GM12892 (cell line): ENCODE measurements at places on chromosomes 1 and 21.
A peak's percentile ranks its signal among the peaks of the same experiment; 100 is the strongest.

DNA sequence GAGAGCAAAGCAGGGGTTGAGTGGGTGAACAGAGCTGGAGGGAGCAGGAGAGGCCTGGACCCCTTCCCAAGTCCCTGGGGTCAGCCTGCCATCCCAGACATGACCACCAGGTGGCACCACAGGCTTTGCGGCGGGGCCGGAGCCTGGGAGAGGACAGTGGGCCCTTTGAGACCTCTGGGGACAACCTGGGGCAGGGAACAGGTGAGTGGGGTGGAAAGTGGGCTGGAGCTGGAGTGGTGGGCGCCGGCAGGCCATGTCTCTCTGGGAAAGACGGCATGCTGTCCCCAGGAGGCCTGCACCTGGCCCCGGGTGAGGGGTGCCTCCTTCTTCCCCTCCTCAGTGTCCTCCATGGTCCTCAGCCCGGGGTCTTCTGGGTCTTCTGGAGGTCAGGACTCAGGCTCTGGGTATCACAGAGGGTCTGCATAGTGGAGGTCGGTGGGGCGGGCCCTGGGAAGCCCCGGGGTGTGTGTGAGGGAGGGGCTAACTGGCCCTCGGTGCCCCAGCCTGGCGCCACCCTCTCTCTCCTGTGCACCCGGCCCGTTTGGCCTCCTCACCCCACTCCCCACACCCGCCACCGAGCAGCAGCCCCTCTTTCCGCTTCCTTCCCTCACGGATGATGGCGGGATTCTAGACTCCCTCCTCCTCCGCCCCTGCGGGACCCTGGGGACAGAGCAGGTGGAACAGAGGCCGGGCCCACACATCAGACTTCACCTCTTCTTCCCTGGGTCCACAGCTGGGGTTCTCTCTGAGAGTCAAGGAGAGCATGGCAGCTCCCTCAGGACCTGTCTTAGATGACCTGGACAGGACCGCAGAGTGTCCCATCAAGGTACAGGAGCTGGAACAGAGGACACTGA, 28.5 kb upstream of the PKP1 start:
- peak; percentile 94 for DNase-seq

DNA sequence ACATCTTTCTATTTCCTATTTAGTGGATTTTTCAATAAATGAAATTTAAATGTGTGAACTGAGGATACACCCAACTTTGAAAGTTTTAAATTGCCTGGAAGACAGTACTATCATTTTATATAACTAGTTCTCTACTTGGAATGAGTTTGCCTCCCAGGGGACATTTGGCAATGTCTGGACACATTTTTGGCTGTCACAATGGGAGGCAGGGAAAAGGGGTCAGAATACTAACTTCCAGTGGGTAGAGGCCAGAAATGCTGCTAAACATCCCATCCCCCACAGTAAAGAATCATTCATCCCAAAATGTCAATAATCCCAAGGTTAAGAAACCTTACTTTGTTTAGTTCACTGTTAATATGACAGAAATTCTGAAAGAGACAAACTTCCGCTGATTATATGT, 13.2 kb upstream of the NRAS start:
- DNase-seq = no peak

DNA sequence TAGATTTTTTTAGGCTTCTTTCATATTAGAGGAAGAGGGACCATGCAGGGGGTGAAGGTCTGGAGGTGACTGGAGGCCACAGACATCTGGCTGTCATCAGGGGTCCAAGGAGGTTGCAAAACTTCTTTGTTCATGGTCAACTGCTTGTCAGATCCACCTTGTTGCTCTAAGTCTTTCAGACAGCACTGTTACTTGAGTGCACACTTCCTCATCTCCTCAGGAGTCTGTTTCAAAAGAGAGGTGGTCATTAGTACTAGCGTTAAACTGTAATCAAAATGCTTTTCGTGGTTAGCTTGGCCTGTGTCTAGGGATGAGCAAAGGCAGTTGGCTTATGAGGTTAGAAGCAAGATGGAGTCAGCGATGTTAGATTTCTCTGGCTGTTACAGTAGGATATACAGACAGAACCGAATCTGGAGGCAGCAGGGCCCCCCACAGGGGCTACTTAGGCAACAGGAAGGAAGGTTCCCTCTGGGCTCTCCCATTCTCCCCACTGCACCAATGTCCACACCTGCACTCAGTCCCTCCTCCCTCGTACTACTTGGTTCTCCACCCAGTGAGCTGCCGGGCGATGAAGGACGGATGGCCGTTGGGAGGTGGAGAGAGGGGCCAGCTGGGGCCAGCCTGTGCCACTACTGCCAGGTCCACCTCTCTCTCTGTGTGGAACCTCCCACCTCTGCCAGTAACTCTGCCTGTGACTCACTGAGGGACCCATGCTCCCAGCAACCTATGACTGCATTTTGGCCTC, 57.2 kb downstream of the TOR1AIP2 start:
- DNase-seq = no peak

GRCh38 chr1:200330741-200331428, 79.0 kb downstream of the ZNF281 start:
- no peak for DNase-seq

- DNase-seq = no peak
Measured at GRCh38 chr1:114718661-114719423, 2.3 kb upstream of the NRAS start.

GRCh38 chr1:19432943-19433718, 52.2 kb downstream of the CAPZB start:
- no peak for DNase-seq

GRCh38 chr1:208071435-208072031, 160.6 kb upstream of the CD34 start:
- no peak for DNase-seq

- no peak for DNase-seq
Measured at GRCh38 chr1:172600615-172601014, 58.3 kb upstream of the FASLG start.

- no peak for DNase-seq
Measured at GRCh38 chr1:199038156-199038555, 399.3 kb downstream of the PTPRC start.

DNA sequence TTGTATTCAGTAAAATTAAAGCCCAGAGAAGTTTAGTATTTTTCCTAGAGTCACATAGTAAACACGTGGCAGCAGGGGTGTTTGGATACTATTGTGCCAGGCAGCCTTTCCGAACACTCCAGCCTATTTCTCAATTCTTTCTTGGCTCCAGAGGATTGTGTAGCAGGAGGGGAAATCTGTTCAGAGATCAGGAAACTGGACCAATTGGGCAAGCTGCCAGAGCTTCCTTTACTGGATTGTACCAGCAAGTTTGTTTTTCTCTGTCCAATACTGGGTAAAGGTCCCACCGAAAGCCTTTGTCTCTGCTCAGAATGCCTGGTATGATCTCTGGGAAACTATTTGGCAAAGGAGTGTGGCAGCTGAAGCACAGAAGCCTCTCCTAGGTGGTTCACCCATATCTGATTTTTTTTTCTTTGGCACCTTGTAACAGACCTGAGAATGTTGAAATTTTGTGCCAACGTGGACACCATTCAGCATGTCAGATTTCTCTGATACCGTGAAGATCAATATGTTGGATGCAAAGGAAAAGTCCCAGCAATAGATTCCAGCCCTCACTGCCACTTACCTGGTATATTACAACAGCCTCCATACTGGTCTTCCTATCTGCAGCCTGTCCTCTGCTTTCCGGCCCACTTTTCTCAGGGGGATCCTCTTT, 126.2 kb downstream of the FGGY start:
- no peak for DNase-seq

- no peak for DNase-seq
Measured at GRCh38 chr21:45407629-45408247, 2.8 kb downstream of the COL18A1 start.

DNA sequence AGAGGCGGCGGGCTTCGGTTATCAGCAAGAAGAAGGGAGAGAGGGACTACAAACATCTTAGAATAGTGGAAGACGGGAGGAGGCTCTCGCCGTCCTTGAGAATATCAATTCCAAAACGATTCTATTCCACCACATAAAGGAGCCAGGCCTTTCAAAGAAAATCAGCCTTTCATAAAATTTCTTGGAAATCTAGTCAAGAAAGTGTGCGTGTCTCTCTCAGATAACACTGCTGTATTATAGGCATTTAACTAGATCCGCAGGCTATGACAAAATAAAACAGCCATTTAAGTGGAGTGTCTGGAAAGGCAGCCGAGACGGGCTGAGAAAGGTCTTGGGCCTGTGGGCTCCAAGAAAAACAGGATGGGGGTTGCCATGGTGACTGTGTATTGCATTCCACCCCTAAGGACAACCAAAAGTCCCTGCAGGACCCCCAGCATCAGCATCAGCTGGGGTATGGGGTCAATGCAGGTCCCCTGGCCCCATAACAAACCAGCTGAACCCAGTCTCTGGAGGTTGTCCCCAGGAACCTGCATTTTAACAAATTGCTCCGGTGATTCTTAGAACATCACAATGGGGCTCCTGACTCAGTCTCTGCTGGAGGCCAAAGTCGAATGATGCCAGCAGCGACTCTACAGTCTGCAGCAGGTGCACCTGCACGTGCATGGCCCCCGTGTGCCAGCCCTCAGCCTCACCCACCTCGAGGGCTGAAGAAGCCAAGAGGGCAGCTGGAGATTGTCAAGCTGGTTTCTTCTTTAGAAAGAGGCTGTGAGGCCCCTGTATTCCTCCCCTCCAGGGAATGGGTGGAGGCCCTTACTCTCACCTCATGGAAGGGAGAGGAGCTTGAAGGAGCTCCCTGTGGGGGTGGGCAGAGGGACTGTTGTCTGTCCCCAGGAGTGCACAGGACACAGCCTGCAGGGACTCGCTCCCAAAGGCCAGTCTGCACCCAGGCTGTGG, 287.4 kb downstream of the NPHP4 start:
- no peak for DNase-seq

GRCh38 chr1:43363283-43363934, 4.4 kb downstream of the ELOVL1 start:
- DNase-seq = no peak

DNA sequence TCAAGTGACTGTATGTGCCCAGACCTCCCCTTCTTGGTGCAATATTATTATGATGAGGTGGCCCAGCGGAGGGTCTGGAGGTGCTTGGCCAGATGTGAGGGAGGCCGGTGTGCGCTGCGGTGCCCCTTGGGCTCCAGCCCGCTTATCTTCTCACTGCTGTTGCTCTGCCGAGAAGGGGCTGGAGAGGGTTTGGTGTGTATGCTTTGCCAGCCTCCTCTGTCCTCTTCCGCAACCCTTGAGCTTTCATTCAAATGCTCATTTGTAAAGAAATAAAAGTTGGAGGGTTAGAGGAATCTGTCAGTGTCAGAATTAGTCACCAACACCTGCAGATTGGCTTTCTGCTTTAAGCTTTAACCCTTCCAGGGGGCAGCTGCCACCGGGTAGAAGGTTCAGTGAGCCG, 19.7 kb downstream of the RNF220 start:
- DNase-seq = no peak

GRCh38 chr1:172024516-172024915, 183.2 kb downstream of the DNM3 start:
- no peak for DNase-seq

DNA sequence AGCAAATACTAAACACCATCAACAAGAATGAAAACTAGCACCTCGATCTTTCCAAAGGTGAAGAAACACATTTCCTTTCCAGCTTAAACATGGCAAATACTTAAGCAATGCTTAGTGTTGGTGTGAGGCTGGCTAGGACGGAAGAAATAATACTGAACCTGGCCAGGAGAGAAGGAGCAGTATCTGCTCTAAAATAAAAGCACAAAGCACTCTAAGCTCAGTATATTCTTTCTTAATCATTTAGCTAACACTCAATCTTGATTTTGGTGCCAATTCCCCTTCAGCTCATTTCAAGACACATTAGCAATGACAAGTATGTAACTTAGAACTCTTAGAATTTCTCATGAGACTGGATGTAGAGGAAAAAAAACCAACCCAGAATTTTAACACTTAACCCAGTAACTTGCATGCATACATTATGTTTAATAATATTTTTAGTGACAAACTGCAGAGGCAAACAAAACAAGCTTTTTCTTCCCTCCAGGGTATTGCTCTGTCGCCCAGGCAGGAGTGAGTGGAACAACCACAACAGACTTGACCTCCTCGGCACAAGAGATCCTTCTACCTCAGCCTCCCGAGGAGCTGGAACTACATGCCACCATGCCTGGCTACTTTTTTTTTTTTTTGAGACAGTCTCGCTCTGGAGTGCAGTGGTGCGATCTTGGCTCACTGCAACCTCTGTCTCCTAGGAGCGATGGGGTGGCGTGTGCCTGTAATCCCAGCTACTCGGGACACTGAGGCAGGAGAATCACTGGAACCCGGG, 54.3 kb downstream of the DEGS1 start:
- no peak for DNase-seq

DNA sequence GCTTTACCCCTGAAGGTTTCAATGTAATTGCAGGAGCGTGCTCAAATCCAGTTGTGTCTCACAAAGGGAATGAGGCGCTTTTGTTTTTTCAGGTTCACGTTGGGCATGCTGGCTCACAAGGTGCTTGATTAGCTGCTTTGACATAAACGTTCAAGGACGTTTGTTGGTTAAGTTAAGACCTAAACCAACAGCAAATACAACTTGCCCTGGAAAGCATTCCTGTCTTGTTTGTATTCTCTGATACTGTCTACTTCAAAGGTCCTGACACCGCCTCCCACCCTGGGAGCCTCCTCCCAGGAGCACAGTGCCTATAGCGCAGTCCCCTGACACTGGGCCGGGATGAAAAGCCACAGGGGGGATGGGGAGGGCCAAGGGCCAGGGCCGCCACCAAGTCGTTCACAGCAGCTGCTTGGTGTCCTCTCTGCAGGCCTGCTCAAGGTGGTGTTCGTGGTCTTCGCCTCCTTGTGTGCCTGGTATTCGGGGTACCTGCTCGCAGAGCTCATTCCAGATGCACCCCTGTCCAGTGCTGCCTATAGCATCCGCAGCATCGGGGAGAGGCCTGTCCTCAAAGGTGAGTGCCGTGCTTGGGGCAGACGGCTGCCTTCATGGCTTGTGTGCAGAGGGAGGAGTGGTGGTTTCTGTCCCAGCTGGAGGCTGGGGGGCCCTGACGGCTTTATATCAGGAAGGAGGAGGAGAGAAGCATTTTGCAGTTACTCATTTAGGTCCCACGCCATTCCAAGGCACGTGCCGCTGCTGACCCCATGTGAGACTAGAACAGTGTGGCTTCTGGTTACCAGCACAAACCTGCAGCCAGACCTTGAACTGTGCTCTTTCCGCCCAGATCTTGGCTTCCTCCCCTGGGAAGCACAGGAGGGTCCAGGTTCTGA, 6.1 kb downstream of the FAM3B start:
- no peak for DNase-seq

GRCh38 chr1:17846341-17846740, 91.2 kb downstream of the ACTL8 start:
- DNase-seq = no peak

DNA sequence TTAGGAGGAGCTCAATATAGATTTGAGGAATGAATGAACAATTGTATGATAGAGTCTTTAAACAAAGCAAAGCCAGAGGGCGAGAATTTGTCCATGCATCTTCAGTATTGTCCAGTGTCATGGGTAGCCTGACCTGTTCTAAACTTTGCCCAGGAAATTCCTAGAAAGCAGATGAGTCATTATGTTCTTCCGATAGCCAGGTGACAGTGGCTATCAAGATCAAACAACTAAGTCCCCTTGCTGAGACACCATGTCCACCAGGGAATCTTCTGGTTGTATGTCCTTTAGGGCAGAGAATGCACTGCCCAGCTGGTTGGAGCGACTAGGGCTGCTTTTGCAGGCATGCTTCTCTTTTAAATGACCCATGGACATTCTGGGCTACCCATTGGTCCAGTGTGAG, 1.8 kb upstream of the SLC26A9 start:
- no peak for DNase-seq
